ENCODE measurements at places on chromosomes 3 and 15. TPM values are rescaled to one million over a fixed set of nuclear protein-coding genes. Genes with fewer than 3 reads are reported as not detected.

The ZNF609 gene
- total RNA-seq = 56.9 TPM

The DHFR2 gene
- 15.9 TPM for total RNA-seq

The CCR8 gene
- total RNA-seq = 6.9 TPM

The GPR160 gene
- 14.9 TPM for total RNA-seq

The HTR3E gene
- total RNA-seq = not detected

The MUSTN1 gene
- total RNA-seq = 3.3 TPM

The TP63 gene
- 0.25 TPM for total RNA-seq

The UBA7 gene
- total RNA-seq = 269 TPM

The CKMT1B gene
- total RNA-seq = not detected

The CCDC39 gene
- not detected for total RNA-seq

The DRD3 gene
- total RNA-seq = 0.28 TPM

The GOLGA8S gene
- 0.30 TPM for total RNA-seq

The TLR9 gene
- total RNA-seq = 3.0 TPM

The AQP9 gene
- 0.50 TPM for total RNA-seq

The CELSR3 gene
- total RNA-seq = 3.3 TPM

The MYZAP gene
- total RNA-seq = 1.7 TPM

The PIGZ gene
- 1.2 TPM for total RNA-seq

The WDR5B gene
- 19.4 TPM for total RNA-seq

The PLEKHO2 gene
- 22.7 TPM for total RNA-seq

The XCR1 gene
- not detected for total RNA-seq

The CCDC33 gene
- total RNA-seq = not detected

The GPR149 gene
- total RNA-seq = not detected

The SYNPR gene
- total RNA-seq = not detected

The CADM2 gene
- total RNA-seq = not detected
